ENCODE measurements at places on chromosomes 2 and 18.
A peak's percentile ranks its signal among the peaks of the same experiment; 100 is the strongest.

DNA sequence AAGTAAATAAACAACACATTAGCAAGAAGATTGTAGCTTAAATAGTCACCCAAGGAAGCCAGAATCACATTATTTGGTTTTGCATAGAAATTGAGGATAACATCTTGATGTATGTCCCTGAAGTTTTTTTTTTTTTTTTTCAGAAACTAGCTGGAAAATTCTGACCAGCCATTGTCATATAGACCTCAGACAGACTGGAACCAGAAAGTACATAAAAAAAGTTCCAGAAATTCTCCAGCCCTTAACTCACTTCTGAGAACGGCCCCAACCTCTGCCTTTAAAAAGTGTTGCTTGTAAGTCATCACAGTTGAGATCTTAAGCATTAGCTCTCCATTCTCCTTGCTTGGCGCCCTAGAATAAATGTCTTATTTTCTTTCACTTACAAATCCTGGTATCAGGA lies 350.5 kb downstream of the CCDC85A start:
- DNase-seq = no peak

- peak; percentile 13 for DNase-seq
These were observed 22.7 kb downstream of the RUFY4 start for GRCh38 chr2:218091746-218092145.

DNA sequence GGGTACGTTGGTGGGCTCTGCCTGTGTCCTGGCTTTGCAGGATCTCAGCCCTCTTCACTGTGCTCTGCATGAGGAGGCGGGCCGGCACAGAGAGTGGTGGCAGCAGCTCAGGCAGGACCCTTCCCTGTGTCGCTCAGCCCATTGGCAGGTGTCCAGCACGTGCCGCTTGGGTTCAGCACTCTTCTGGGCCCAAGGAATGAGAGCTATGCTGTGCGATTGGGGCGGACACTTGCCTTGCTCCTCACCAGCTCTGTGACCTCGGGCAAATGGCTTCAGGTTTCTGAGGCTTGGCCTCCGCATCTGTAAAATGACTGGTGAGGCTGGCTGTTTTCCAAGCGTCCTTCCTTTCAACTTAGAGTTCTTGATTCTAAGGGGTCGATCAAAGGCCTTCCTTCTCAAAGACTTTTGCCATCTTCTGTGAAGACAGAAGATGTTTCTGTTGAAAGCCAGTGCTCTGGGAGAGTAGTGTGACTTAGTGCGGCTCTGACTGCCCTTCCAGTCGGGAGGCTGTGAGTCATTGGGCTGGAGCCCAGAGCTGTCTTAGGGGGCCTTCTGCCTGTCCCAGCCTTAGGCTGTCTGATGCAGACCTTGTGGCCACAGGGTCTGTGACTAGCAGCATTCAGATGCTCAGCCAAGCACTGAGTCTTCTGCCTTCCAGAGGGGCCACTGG lies 35.6 kb downstream of the GLI2 start:
- DNase-seq = no peak

DNA sequence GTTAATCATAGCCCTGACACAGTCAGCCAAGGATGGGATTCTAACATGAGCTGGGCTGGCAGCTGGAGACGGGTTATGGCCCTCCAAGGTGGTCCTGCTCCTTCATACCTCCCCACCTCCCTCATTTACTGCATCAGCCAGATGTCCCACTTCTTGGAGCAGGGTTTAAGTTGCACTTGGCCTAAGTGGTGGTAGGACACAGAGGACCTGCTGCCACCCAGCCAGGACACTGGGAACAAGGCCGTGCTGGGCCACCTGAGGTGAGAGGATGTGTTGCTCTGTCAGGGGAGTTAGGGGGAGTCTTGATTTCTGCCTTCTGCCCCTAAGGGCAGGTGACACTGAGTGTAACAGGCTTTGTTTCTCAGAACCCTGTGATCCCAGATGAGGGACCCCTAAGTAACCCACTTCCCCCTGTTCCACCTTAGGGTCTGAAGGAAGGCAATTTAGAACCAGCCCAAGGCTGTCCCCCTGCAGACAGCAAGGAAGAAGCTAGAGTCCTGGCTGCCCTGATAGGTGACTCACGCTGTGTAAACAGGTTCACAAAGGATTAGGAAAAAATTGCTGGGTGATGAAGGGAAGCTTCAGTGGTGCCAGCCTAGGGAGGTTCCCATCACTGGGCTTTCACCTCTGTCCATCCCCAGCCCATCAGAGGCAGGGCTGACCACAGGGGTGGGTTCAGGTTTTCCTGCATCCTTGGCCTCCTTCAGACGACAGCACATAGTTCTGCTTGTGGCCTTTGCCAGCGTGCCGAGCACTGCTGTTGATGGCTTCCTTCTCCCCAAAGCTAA lies 114.3 kb upstream of the MCFD2 start:
- DNase-seq = no peak

DNA sequence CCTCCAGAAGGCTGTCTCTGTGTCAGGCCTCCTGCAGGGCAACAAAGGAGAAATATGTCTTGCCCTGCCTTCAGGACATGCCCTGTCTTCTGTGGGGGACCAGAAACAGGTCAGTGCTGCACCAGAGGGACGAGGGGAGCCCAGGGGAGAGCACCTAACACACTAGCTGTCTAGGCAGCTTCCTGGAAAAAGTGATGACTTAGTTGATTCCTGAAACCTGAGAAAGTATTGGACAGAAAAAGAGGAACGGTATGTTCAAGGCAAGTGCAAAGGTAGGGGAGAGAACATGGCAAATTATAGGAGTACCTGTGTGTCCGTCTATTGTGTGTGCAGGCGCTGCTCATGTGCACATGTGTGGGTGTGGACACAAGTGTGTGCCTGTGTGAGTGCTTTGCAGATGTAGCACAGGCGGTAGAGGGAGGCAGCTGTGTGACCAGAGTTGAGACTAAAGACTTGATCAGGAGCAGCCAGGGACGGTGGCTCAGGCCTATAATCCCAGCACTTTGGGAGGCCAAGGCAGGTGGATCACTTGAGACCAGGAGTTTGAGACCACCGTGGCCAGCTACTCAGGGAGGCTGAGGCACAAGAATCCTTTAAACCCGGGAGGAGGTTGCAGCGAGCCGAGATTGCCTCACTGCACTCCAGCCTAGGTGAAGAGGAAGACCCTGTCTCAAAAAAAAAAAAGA lies 119.5 kb downstream of the GYPC start:
- no peak for DNase-seq

DNA sequence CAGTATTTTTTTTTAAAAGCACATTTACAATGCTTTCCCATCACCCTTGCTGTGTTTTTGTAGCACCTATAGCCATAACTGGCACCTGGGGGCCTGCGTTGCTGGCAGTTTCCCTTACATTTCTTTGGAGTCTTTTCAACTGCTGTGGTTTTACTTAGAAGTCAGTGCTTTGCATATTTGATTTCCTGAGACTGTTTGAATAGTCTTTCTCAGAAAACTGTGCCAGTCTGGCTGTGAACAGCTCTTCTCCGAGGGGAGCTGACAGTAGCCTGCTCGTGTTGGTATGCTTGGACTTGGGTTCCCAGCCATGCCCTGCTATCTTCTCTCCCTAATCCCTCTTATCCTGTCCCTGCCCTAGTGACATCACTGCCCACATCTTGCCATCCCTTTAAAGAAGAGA lies 81.5 kb downstream of the DPP4 start:
- DNase-seq = peak; percentile 25

DNA sequence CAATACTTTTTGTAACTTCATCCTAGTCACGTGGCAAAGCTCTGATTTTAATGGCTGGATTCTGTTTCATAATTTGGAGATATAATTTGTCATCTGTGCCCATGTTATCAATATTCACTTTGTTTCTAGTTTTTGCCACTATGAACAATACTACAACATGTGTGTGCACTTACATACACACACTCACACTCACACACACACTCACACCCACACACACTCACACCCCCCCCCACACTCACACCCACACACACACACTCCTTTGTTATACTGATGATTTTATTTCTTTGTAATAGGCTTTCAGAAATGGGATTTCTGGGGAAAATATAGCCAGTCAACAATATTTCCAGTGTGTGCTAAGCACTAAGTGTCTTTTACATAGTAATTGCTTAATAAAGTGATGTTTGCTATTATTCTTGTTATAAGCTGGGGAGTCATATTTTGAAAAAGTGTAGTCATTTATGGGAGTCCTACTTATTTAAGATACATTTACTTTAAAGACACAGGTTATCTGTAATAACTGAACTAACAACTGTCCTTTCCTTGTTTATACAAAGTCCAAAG lies 22.8 kb upstream of the ROCK2 start:
- DNase-seq = no peak

- no peak for DNase-seq
These were observed 99.5 kb upstream of the MMADHC start for GRCh38 chr2:149687052-149687427.

All from GF-D8 (cell line).